ENCODE measurements at places on chromosomes 16 and 17.

- H3K27me3 ChIP-seq: no peaks in the 10 kb centered on the region
- no peak overlapping the region for H3K4me3 ChIP-seq
- H3K27ac ChIP-seq: no peak overlapping the region
- no peaks in the 10 kb centered on the region for H3K4me1 ChIP-seq
- no peak for DNase-seq
These were observed 35.0 kb downstream of the ZCCHC14 start for GRCh38 chr16:87457709-87458423.

- no peaks in the 10 kb centered on the region for H3K36me3 ChIP-seq
- DNase-seq: no peak
- H3K27me3 ChIP-seq: no peaks in the 10 kb centered on the region
- peaks cover 49% of the 10 kb centered on the region for H3K4me1 ChIP-seq
- peak overlapping the region; percentile 79 for H3K4me3 ChIP-seq
These were observed 923 bp downstream of the ANKRD13B start for GRCh38 chr17:29593591-29594518.

- H3K36me3 ChIP-seq: no peaks in the 10 kb centered on the region
- H3K27me3 ChIP-seq: no peaks in the 10 kb centered on the region
- no peak overlapping the region for H3K27ac ChIP-seq
- H3K4me1 ChIP-seq: peaks cover 16% of the 10 kb centered on the region
- no peak for DNase-seq
These were observed 82.1 kb downstream of the KSR1 start for GRCh38 chr17:27538156-27538955.

- no peak overlapping the region for H3K4me3 ChIP-seq
- H3K36me3 ChIP-seq: no peaks in the 10 kb centered on the region
- DNase-seq: peak; percentile 64
- H3K27ac ChIP-seq: no peak overlapping the region
- no peaks in the 10 kb centered on the region for H3K27me3 ChIP-seq
These were observed 16.2 kb upstream of the PHF12 start for GRCh38 chr17:28967221-28968135.

DNA sequence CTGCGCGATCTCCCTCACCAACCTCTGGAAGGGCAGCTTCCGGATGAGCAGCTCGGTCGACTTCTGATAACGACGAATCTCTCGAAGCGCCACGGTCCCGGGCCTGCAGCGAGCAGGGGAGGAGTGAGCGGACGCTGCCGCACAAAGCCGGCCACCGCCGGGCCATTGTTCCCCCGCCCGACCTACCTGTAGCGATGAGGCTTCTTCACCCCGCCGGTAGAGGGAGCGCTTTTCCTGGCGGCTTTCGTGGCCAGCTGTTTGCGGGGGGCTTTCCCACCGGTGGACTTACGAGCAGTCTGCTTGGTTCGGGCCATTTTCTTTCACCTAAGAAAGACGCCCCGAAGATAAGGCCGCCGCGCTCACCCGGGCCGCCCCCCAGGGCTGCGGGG, 5.8 kb upstream of the UNK start:
- H3K4me1 ChIP-seq: peaks cover 45% of the 10 kb centered on the region
- peak overlapping the region; percentile 90 for H3K4me3 ChIP-seq
- peak overlapping the region; percentile 96 for H3K27ac ChIP-seq
- H3K36me3 ChIP-seq: peaks cover 4% of the 10 kb centered on the region
- no peaks in the 10 kb centered on the region for H3K27me3 ChIP-seq

DNA sequence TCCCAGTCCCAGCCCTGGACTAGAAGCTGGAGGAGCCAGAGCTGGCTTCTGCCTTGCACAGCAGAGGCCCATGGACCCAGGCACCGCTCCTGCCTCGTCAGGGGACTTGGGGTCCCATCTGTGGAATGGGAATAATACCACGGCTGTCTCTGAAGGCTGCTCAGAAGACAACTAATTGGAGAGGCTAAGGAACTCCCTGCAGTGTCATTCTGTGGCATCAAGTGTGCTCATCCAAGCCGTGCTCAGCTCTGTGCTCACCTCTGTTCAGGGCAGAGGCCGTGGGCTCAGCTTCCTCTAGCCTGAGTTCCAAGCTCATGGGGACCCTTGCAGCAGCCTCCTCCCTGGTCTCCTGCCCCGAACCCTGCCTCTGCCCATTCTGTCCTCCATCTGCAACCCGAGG, 31.8 kb downstream of the BEAN1 start:
- no peak overlapping the region for H3K4me3 ChIP-seq
- no peaks in the 10 kb centered on the region for H3K27me3 ChIP-seq
- H3K36me3 ChIP-seq: no peaks in the 10 kb centered on the region
- no peak overlapping the region for H3K27ac ChIP-seq
- DNase-seq: no peak
- no peaks in the 10 kb centered on the region for H3K4me1 ChIP-seq

- H3K36me3 ChIP-seq: no peaks in the 10 kb centered on the region
- no peaks in the 10 kb centered on the region for H3K4me1 ChIP-seq
- no peak for DNase-seq
- no peak overlapping the region for H3K4me3 ChIP-seq
- peaks cover 2% of the 10 kb centered on the region for H3K27me3 ChIP-seq
These were observed 23.1 kb upstream of the RPL38 start for GRCh38 chr17:74180336-74180735.

All from common myeloid progenitor, CD34-positive (primary cell).